GM23248 (cell line): ENCODE measurements at places on chromosomes 7 and 10. TPM values are rescaled to one million over a fixed set of nuclear protein-coding genes. Genes with fewer than 3 reads are reported as not detected.
A peak's percentile ranks its signal among the peaks of the same experiment; 100 is the strongest.

The ACTA2 gene
- total RNA-seq, result 161 and 164 TPM in 2 replicates

GRCh38 chr7:100585511-100586265 lies at the start of gene LRCH4:
Gene LRCH4, minus strand, starts transcription at chr7:100586129. Its CDS starts 29 bp downstream, at chr7:100586100.
- DNase-seq, result peak; percentile 55
- H3K4me3 ChIP-seq, result peak within 1 kb of the TSS; percentile 93

DNA sequence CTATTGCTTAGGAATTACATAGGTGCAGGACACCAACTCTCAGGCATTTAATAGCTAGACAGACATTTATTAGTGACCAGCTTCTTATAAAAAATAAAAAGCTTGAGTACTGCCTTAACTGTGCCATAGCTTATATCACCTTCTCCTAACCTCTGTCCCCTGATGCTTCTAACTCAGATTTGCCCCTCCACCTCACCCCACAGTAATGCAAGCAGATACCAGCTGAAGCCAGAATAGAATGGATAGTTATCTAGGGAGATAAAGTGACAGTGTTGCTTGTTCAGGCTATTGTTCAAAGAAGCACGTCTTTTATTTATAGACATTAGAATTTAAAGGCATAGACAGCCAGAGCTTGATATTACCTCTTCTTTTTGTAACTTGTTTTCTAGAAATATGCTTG lies 99.6 kb upstream of the GLCCI1 start:
- no peaks in the 10 kb centered on the region for H3K27me3 ChIP-seq
- no peak for DNase-seq
- H3K36me3 ChIP-seq, result no peaks in the 10 kb centered on the region
- no peak overlapping the region for H3K27ac ChIP-seq
- H3K4me1 ChIP-seq, result no peaks in the 10 kb centered on the region

- H3K27ac ChIP-seq, result no peak overlapping the region
- no peaks in the 10 kb centered on the region for H3K36me3 ChIP-seq
- DNase-seq, result no peak
- no peaks in the 10 kb centered on the region for H3K27me3 ChIP-seq
These were observed 100.3 kb downstream of the PAXIP1 start for GRCh38 chr7:154902600-154903082.

The MEPCE gene
- total RNA-seq, result 24.2 and 27.2 TPM in 2 replicates

- H3K4me1 ChIP-seq, result peaks cover 79% of the 10 kb centered on the region
- H3K27me3 ChIP-seq, result no peaks in the 10 kb centered on the region
- H3K27ac ChIP-seq, result peak overlapping the region; percentile 99
- peak; percentile 73 for DNase-seq
- H3K36me3 ChIP-seq, result peaks cover 84% of the 10 kb centered on the region
- no peak overlapping the region for H3K4me3 ChIP-seq
These were observed 150.7 kb upstream of the KLF14 start for GRCh38 chr7:130884437-130885417.

GRCh38 chr7:70693686-70694433 lies 438.1 kb upstream of the GALNT17 start:
- H3K36me3 ChIP-seq, result no peaks in the 10 kb centered on the region
- no peak overlapping the region for H3K27ac ChIP-seq
- H3K4me1 ChIP-seq, result no peaks in the 10 kb centered on the region; the same call in none of the 2 replicates
- peak; percentile 73 for DNase-seq
- peak overlapping the region; percentile 84 for H3K4me3 ChIP-seq
- H3K27me3 ChIP-seq, result no peaks in the 10 kb centered on the region

- H3K36me3 ChIP-seq, result no peaks in the 10 kb centered on the region
- peak; percentile 65 for DNase-seq
- H3K4me3 ChIP-seq, result peak overlapping the region; percentile 51
- no peaks in the 10 kb centered on the region; the same call in 1 of the 2 replicates for H3K27me3 ChIP-seq
- no peak overlapping the region for H3K27ac ChIP-seq
These were observed 60.6 kb upstream of the MSMB start for GRCh38 chr10:46106410-46107255.

- no peaks in the 10 kb centered on the region for H3K4me1 ChIP-seq
- DNase-seq, result no peak
- no peaks in the 10 kb centered on the region for H3K36me3 ChIP-seq
- no peak overlapping the region for H3K4me3 ChIP-seq
These were observed 28.7 kb downstream of the CFAP46 start for GRCh38 chr10:132913559-132914115.

The NRF1 gene
- 7.0 and 11.1 TPM in 2 replicates for total RNA-seq

DNA sequence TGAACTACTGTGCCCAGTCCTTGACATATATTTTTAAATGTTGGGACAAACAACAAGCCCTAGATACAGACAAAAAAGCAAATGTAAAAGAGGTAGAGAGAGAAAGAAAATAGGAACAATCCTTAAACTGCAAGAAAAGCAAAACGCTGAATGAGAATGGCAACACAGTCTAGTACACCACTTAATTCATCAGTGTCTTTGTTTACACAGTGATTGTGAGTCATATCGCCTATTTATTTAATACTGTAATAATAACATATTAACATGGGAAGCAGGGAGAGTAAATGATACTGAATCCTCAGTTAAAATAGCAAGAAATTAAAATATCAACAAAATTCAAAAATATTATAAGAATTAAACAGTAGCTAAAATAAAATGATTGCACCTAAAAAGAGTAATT lies 9.8 kb upstream of the LRRTM3 start:
- no peaks in the 10 kb centered on the region for H3K4me1 ChIP-seq
- no peak for DNase-seq
- no peaks in the 10 kb centered on the region for H3K27me3 ChIP-seq
- H3K27ac ChIP-seq, result no peak overlapping the region
- H3K36me3 ChIP-seq, result no peaks in the 10 kb centered on the region
- no peak overlapping the region for H3K4me3 ChIP-seq

GRCh38 chr7:91898240-91898992 lies 17.9 kb upstream of the MTERF1 start:
- H3K36me3 ChIP-seq, result no peaks in the 10 kb centered on the region
- no peak overlapping the region for H3K27ac ChIP-seq
- H3K27me3 ChIP-seq, result no peaks in the 10 kb centered on the region
- H3K4me1 ChIP-seq, result no peaks in the 10 kb centered on the region
- no peak for DNase-seq
- H3K4me3 ChIP-seq, result no peak overlapping the region

- H3K36me3 ChIP-seq, result no peaks in the 10 kb centered on the region
- H3K27me3 ChIP-seq, result no peaks in the 10 kb centered on the region
- H3K4me3 ChIP-seq, result peak within 1 kb of the TSS; percentile 95
- peak within 1 kb of the TSS; percentile 91 for H3K27ac ChIP-seq
- peaks cover 28% of the 10 kb centered on the region for H3K4me1 ChIP-seq
These were observed at the start of gene STX1A for GRCh38 chr7:73718905-73719805. Gene STX1A, minus strand, starts transcription at chr7:73719669. Its CDS starts 38 bp downstream, at chr7:73719631.

- no peak overlapping the region for H3K4me3 ChIP-seq
- peak; percentile 40 for DNase-seq
- H3K27me3 ChIP-seq, result no peaks in the 10 kb centered on the region
- H3K27ac ChIP-seq, result peak overlapping the region; percentile 90; the same call in 1 of the 2 replicates
- no peaks in the 10 kb centered on the region for H3K36me3 ChIP-seq
These were observed 17.6 kb downstream of the CYTH3 start for GRCh38 chr7:6254866-6255265.
